ENCODE measurements at places on chromosomes 3 and 15.
A peak's percentile ranks its signal among the peaks of the same experiment; 100 is the strongest.

DNA sequence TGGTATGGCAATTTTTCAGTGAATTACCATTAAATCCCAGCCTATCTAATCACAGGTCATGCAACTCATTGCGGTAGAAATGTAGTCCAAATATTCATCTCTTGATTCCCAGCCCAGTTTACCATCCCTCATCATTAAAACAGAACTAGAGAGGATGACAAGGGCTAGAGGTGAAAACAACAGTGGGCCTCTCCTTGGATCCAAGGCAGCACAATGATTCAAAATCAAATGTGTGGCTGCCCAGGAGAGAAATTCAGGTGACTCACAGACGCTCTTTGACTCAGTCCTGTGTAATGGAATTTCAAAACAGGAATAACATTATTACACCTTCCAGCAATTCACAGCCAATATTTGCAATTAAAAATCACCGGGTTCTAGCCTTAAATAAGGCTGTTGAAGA, 246.5 kb downstream of the TBL1XR1 start:
- DNase-seq = no peak

GRCh38 chr15:42819786-42820185, 82.9 kb upstream of the CDAN1 start:
- DNase-seq = no peak

GRCh38 chr3:149559525-149559924, 85.0 kb downstream of the TM4SF4 start:
- DNase-seq = no peak

GRCh38 chr3:105647047-105647446, 221.8 kb downstream of the CBLB start:
- peak; percentile 12 for DNase-seq

DNA sequence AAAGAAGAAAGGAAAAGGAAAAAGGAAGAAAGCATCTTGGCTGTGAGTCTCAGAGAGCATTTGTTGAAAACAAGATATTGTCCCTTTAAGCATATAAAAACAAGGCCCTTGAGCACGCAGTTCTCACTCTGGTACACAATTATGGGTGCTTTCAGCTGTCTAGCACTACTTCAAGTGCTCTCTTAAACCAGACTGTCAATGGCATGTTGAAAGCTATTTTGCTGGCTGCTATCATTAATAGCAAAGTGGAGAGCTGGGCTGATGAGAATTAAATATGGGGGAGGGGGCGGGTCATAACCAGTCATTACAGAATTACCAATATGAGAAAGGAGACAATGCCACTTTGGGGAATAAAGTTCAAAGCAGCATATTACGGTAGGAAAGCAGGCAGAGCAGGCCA, 9.3 kb downstream of the TLE3 start:
- no peak for DNase-seq

GRCh38 chr3:43071313-43071893, 34.5 kb downstream of the POMGNT2 start:
- peak; percentile 12 for DNase-seq

- DNase-seq = no peak
These were observed 109.7 kb downstream of the LRRK1 start for GRCh38 chr15:101028772-101029438.

DNA sequence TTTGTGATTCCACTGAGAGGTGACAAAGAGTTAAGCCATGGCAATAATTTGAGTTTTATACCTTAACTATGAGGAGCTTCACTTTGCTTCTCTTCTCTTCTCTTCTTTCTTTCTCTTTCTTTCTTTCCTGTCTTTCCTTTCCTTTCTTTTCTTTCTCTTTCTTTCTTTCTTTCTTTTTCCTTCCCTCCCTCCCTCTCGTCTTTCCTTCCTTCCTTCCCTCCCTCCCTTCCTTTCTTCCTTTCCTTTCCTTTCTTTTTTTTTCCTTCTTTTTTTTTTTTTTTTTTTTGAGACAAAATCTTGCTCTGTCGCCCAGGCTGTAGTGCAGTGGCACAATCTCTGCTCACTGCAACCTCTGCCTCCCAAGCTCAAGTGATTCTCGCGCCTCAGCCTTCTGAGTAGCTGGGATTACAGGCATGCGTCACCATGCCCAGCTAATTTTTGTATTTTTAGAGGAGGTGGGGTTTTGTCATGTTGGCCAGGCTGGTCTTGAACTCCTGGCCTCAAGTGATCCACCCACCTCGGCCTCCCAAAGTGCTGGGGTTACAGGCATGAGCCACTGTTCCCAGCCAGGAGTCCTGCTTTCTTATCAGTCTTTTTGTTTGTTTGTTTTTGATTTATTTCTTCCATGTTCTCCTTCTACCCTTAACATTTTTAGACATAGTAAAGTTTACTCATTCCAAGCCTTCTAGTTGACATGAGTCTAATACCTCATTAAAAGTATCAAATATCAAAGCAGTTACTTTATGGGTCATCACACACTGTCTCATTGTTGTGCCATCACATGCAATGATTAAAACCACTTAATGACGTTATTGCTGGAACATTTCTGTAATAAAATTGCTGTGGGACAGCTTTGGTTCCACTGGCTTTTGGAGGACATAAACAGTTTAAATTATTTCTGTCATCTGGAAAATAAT, 29.9 kb downstream of the SLC49A4 start:
- DNase-seq = no peak

GRCh38 chr15:52256930-52257733, 38.5 kb downstream of the MYO5C start:
- peak; percentile 50 for DNase-seq

- DNase-seq = no peak
These were observed 132.9 kb downstream of the C3orf38 start for GRCh38 chr3:88282528-88283241.

DNA sequence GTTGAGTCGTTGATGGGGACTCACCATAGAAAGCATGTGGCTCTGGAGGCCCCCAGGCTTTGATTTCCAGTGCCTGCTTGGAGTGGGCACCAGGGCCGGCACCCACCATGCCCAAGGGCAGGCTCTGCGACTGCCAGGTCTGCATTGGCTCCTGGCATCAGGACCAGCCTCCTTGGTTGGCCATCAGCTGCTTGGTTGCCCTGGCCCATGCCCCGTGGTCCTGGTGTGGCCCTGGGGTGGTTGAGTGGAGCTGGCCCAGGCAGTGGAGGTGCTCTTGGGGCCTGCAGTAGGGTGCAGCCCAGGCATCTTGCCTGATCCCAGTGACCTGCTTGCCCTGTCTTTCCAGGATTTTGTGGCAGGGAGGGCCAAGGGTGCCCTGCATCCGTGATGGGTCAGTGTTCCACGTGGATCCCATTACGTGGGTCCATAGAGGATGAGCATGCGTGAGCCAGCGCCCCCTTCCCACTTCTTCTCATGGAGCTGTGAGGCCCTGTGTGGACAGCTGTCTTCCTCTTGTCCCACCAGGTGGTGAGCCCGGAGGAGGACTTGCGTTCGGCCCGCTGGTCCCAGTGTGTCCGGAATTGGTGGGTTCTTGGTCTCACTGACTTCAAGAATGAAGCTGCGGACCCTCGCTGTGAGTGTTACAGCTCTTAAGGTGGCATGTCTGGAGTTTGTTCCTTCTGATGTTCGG, 187.0 kb downstream of the UBE3A start:
- DNase-seq = no peak

GRCh38 chr3:151974067-151974466, 100.6 kb downstream of the SUCNR1 start:
- no peak for DNase-seq

DNA sequence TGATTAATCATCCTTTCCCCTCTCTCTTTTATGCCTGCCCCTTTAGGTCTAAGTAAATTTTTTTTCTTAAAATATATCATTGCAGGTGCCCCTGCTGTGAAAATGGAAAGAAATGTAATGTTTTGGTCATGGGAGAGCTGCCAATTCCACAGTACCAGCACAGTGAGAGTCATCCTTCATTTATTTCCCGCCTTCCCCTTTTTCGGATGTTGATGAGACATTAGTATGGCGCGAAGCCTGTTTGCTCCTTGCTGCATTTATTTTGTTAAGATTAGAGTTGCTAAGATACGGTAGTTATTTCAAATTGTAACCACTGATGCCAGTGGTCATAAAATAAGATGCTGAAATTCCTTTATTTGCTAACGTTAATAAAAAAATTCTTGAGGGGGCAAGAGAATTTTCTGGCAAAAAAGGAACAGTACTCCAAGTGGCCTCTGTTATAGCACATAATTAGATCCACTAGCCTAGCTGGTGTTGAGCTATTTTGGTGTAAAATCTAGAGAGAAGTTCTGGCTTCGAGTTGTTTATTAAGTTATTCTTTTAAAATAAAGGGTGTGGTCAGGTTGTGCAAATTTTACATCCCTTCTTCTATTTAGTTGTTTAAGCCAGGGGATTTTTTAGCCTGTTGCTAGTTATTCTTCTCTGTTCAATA, 62.8 kb downstream of the MDFIC2 start:
- DNase-seq = no peak

DNA sequence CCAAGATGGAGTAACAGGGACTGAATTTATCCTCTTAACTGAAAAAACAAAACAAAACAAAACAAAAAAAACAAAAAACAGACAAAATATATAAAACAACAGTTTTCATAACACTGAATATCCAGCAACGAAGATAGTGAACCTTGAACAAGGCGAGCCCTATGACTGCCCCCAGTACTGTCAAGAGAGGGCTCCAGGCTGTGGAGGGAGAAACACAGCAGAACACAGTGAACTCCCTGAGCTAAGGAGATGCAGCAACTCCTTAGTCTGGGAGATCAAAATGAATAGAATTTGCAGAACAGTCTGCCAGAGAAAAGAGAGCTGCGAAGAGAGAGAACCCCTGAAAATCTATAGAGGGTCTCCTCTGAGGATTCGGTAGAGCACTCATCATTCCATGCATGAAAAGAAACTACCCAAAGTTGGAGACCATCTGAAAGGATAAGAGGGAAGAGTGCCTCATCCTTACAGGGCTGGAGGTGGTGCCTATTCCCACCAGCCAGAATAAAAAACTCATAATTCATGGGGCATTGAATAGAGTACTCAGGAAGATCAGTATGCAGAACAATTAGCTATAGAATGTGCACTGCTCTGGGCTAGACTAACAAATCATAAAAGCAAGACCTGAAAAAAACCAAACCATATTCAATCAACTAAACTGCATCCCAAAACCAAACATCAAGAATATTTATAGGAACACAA, 101.8 kb downstream of the FRMD4B start:
- DNase-seq = no peak

GRCh38 chr3:23624305-23624704, 181.4 kb upstream of the UBE2E1 start:
- peak; percentile 9 for DNase-seq

GRCh38 chr15:60682115-60682514, 203.2 kb upstream of the ICE2 start:
- DNase-seq = no peak

GRCh38 chr3:98058244-98058960, 23.3 kb upstream of the GABRR3 start:
- DNase-seq = no peak

DNA sequence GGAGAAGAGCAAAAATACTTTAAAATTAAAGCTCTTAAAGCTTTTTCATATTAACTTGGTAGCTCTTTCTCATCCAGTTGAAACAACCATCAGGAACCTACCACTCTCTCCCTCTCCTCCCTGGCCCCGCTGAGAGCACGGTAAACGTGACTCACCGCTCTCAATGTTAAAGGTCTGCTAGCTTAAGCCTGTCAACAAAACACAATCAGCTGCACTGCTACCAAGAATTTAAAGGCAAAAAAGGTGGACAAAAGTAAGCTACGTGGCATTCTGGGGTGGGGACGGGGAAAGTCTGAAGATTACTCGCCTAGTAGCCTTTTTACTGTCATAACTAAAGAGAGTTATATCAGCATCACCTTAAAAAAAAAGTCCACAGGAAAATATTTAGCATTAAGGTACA, 8.4 kb upstream of the GP5 start:
- peak; percentile 37 for DNase-seq

GRCh38 chr3:185646382-185647133, 60.5 kb downstream of the SENP2 start:
- no peak for DNase-seq

DNA sequence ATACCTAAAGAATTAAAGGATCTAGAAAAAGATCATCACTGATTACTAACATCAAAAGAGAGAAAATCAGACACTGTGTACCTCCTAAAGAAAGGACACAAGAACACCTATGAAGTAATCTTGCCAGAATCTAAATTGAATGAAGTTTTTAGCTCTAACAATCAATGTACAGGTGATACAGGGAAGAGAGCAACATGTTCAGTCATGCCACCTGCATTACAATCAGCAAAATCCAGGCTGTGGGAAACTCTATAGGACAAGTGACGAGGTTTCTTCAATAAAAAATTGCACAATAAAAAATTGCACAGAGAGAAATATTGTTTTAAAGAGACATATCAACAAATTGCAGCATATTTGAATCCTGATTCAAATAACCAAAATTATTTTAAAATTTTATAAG, 93.3 kb downstream of the SEMA5B start:
- DNase-seq = no peak

DNA sequence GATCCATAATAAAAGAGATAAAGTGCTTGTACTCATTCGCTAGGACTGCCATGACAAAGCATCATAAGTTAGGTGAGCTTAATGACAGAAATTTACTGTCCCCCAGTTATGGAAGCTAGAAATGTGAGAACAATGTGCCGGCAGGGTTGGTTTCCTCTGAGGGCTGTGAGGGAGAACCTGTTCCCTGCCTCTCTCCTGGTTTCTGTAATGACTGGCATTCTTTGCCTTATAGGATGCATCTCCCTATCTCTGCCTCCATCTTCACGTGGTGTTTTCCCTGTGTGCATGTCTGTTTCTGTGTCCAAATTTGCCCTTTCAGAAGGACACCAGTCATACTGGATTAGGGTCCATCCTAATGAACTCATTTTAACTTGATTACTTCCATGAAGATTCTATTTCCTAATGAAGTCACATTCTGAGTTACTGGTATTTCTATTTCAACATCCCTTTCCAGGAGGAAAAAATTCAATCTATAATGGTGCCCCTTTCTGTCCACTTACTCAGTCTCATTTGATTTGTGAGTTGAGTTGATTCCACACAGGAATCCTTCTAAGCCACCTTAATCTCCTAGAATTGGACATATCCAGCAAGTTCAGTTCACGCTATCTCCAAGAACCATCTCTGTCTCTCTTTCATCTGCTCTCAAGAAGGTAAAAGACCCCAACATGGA, 71.2 kb upstream of the LIPC start:
- DNase-seq = no peak

DNA sequence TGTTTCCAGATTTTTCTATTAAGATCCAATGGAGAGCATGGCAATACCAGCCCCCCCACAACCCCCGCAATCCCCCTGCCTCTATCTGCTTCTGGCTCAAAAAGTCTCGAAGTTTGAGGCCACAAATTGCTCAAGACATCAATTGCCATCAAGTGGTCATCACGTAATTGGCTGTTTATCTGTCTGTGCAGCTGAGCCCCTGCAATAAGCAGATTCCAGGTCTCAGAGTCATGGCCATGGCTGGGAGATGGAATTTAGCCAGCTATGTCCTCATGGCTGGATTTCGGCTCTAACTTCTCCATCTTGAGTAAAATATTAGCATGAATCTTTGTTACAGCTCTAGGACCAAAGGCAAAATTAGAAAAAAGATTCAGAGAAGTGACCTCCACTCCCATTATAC, 22.7 kb downstream of the SSUH2 start:
- no peak for DNase-seq

DNA sequence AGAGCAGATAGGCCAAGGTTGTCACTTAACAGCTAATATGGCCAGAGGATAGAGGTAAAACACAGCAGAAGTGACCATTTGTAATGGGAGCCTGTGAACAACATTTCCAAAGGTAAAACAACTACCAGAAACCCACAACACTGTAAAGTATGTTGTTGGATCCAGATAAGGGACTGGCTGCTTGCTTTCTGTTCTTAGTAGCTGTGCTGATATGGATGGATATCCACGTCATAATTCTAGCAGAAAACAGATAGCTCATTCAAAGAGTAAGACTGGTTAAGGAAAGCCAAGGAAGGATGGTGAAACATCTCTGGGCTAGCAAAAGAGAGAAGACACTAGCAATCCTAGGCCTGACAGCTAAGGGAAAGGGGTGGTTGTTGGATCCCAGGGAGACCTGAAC, 36.9 kb upstream of the SPRED1 start:
- no peak for DNase-seq
